ENCODE measurements at places on chromosomes 12 and 14. TPM values are rescaled to one million over a fixed set of nuclear protein-coding genes. Genes with fewer than 3 reads are reported as not detected.

DNA sequence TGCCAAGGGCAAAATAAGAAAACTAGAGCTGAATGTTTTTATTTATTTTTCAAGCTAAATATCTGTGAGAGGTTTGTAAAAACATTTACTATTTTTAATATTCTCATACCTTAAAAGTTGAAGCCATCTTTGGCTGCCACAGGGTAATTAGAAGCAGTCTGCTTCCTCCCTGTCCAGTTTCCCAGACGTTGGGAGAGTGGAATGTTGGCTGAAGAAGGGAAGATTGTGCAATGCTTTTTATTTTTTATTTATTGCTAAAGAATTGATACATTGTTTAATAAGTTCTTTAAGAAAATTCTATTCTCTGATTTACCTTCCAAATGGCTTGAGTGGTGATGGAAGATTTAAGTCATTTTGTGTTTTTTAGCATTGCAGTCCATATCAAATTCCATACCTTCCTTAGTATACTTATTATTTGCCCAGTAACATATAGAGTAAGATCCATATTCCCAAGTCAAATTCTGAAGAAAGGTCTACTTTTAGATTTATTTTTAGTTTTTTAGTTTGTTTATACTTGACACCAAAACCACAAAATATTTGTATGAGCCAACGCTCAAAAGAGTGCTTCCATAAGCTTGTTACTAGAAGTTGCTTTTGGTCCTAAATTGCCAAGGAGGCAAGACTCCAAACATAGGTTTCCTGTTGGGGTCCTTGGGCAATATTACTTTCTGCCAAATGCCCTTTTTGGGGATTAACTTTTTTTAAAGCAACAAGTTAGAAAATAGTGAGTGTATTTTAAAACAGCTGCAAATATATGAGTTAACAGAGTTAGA, 124.0 kb upstream of the CPM start:
- no peak for DNase-seq

- DNase-seq: no peak
Measured at GRCh38 chr12:63037746-63038712, 103.1 kb upstream of the PPM1H start.

- no peak for DNase-seq
Measured at GRCh38 chr12:6963791-6964413, 6.6 kb downstream of the PHB2 start.

DNA sequence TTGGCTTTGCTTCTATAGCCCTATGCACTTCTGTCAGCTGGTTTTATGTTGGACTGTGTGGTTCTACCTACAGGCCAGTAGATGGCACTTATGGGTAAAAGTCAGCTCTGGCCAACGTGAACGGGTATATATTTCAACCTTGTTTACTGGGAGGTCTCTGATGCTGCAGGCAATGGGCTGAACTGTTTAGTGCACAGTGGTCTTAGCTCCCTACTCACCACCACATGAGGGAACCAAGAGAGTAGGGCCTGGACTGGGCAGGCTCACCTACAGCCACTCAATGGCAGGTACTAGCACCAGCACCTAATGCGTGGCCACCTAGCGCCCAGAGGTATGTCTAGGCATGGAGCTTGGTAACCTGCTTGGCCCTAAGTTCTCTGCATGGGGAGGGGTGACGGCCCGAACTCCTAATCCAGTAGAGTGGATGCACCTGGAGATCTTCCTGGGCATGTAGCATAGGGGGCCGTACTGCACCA, 481.8 kb downstream of the TMEM117 start:
- DNase-seq: peak; percentile 21

PTPN21 gene
- 0.58 TPM for total RNA-seq

HVCN1 gene
- total RNA-seq: not detected

GRCh38 chr14:95255487-95255886, 64.2 kb downstream of the CLMN start:
- peak; percentile 78 for DNase-seq

PPP1R36 gene
- not detected for total RNA-seq

PUS1 gene
- total RNA-seq: 36.4 TPM

DNA sequence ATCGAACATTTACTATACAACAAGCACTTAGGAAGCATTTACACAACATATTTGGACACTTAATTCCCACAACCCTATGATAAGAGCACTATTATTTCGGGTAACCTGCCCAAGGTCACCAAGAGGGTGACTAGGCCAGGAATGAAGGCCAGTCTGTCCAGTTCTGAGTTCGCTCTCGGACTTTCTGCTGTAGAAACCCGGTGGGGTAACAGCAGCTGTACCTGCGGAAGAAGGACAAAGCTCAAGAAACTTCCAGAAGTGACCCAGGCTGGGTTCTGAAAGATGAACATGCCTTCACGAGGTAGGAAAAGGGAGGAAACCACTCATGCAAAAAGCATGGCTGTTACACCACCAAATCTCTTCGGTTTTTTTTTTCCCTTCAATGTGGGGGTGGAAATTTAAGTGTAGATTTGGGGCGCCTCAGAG, 10.8 kb downstream of the PLA2G1B start:
- no peak for DNase-seq

GRCh38 chr14:99968941-99969340, 96.3 kb upstream of the EVL start:
- no peak for DNase-seq

DNA sequence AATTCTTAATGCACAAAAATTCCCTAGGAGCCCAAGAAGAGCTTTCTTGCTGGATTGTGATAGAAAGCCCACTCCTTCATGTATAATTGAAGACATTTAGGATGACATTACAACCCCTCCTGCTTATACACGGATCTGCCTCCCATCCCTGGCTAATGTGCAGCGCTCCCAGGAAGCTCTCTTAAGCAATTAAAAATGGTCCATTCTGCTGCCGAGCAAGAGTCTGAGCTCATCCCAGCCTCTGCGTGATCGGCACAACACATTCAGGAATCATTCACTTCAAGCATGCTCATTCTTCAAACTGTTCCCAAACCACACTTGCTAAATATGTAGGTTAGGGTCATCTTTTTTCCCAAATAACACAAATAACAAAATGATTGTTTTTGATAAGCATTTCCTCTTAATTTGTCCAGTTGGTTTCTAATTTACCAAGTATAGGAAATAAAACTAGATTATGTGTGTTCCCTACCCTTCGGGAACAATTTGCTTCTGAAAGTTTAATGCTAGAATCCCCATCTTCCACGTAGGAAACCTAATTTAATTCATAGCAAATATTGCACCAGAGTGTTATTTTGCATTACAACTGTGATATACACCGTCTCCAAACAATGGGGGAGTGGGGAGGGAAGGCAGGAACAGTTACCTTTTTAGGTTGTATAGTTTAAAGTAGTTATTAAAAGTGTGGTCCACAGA, 17.3 kb upstream of the TMEM233 start:
- no peak for DNase-seq

DNA sequence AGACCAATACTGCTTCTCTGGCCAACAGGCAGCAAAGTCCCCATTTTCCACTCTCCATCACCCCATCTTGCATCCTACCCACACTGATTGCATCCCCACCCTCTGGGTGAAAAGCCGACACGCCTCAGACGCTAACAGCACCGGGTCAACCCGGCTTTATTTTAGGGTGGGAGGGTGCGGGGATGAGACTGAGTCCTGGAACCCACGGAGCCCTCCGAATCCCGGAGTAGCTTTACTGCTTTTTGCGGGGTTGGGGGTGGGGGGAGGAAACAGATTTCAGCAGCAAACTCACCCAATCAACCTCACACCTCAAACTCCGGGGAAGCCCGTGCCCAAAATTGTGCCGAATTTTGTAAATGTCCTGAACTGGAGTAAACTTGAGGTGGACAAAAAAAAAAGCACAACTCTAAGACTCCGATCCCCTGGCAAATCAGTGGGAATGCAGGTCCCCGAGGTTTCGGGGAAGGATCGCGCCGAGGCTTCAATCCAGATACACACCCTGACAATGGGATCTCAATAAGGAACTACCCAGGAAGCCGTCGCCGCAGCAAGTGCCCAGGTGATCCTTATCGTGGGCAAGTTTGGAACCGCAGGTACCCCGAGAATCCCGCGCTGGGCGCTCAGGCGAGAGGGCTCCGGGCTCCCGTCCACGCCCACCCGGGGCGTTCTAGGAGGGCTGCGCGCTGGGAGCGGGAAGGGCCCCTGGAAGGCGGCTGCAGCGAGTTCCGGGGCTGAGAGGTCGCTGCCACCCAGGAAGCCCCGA, 1.1 kb downstream of the GCH1 start:
- no peak for DNase-seq

GRCh38 chr12:6533653-6533922, 729 bp upstream of the GAPDH start:
- DNase-seq: no peak

GRCh38 chr12:26295001-26295400, 99.6 kb downstream of the SSPN start:
- no peak for DNase-seq

EPYC gene
- not detected for total RNA-seq

- DNase-seq: no peak
Measured at GRCh38 chr12:43676183-43676813, 82.3 kb downstream of the PUS7L start.

DNA sequence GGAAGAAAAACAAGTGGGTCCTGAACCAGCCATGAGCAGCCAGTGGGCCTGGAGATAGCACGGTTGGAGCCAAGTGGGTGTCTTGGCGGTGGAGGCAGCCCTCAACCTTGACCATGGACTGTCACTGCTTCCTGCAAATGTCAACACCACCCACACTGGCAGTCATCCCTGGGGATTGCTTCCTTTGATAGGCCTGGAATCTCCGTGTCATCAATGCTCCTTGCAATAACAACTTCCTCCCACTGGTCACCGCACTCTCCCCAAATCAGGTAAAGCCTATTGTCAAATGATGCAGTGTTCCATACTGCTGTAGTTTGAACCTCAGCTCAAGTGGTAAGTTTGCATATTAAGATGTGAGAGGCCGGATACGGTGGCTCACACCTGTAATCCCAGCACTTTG, 129.1 kb downstream of the NTF3 start:
- no peak for DNase-seq

C14orf180 gene
- total RNA-seq: not detected

All from Caki2 (cell line).